ENCODE measurements at places on chromosomes 1 and 21.

DNA sequence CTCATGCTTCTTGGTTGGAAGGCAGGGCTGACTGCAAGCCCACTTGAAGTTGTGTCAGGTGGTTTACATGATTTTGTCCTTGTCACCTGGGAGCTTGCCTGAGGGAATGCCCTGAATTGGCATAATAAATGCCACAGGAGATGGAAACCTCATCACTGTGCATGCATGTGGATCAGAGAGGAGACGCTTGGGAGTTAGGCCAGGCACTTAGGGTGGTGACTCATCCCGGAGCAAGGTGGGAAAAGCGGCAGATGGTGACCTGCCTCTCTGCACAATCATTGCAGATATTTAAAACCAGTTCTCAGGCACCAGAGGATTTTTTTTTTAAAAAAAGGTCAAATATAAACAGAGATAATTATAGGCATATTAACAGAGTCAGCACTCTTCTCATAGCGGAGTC, 202.2 kb upstream of the KIAA0040 start:
- no peak for DNase-seq

GRCh38 chr1:235022341-235022980, 106.2 kb downstream of the TOMM20 start:
- peak; percentile 49 for DNase-seq

GRCh38 chr1:17438318-17439249, 893 bp downstream of the RCC2 start:
- peak; percentile 67 for DNase-seq

GRCh38 chr1:85322655-85323054, 46.2 kb upstream of the BCL10 start:
- no peak for DNase-seq

DNA sequence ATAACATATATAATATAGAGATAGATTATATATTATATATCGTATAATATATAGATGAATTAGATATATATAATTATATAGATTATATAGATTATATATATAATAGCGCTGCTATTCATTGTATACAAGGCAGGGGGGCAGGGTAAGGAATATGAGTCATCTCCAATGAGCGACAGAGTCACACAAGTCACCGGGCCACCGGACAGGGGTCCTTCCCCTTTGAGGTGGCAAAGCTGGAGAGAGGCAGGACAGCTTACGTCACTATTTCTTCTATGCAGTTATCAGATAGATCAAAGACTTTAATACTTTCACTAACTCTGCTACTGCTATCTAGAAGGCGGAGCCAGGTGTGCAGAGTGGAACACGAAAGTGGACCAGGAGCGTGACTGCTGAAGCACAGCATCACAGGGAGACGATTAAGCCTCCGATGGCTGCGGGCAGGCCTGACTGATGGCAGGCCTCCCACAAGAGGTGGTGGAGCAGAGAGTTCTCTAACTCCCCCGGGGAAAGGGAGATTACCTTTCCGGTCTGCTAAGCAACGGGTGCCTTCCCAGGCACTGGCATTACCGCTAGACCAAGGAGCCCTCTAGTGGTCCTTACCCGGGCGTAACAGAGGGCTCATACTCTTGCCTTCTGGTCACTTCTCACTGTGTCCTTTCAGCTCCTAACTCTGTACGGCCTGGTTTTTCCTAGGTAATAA, 2154.7 kb downstream of the MRPL39 start:
- peak; percentile 0 for DNase-seq

DNA sequence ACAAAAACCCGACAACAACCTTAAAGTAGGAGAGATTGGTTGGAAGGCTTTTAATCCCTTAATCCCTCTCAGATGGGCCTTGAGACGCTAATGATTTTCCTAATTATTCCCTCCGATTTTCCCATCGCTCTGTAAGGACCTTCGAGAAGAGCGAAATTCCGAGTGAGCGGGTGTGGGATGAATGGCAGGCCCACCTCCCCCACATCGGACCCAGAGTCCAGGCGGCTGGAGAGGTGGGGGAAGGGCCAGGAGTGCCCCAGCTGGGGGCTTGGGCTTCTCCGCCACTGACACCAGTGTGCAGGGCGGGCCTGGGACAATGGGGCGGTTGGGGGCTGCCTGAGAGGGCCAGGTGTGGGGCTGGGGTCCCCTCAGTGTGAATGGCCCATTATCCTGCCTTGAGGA, 23.4 kb downstream of the RHBG start:
- no peak for DNase-seq

- DNase-seq = peak; percentile 73
Measured at GRCh38 chr1:65067491-65068201, 80.4 kb upstream of the AK4 start.

DNA sequence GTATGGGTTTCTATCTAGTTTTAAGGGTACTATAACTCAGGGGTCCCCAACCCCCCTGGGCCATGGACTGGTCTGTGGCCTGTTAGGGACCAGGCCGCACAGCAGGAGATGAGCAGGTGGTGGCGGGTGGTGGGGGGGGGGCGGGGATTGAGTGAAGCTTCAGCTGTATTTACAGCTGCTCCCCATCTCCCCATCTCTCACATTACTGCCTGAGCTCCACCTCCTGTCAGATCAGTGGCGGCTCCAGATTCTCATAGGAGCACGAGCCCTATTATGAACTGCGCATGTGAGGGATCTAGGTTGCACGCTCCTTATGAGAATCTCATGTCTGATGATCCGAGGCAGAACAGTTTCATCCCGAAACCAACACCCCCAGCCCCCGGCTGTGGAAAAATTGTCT, 95.1 kb upstream of the SLC45A1 start:
- no peak for DNase-seq

DNA sequence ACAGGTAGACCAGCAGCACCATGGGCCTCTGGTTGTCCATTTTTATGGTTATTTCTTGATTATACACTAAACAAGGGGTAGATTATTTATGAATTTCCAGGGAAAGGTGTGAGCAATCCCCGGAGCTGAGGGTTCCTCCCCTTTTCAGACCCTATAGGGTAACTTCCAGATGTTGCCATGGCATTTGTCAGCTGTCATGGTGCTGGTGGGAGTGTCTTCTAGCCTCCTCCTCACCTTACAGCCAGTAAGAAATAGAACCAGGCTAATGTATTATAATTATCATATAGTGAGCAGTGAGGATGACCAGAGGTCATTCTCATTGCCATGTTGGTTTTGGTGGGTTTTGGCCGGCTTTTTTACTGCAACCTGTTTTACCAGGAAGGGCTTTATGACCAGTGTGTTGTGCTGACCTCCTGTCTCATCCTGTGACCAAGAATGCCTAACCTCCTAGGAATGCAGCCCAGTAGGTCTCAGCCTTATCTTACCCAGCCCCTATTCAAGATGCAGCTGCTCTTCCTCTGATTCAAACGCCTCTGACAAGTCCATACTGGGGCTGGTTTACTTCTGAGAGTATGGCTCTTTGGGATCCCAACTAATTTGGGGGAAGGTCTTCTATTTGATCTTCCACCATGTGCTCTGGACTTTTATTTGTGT, 13.5 kb upstream of the TINAGL1 start:
- peak; percentile 34 for DNase-seq

DNA sequence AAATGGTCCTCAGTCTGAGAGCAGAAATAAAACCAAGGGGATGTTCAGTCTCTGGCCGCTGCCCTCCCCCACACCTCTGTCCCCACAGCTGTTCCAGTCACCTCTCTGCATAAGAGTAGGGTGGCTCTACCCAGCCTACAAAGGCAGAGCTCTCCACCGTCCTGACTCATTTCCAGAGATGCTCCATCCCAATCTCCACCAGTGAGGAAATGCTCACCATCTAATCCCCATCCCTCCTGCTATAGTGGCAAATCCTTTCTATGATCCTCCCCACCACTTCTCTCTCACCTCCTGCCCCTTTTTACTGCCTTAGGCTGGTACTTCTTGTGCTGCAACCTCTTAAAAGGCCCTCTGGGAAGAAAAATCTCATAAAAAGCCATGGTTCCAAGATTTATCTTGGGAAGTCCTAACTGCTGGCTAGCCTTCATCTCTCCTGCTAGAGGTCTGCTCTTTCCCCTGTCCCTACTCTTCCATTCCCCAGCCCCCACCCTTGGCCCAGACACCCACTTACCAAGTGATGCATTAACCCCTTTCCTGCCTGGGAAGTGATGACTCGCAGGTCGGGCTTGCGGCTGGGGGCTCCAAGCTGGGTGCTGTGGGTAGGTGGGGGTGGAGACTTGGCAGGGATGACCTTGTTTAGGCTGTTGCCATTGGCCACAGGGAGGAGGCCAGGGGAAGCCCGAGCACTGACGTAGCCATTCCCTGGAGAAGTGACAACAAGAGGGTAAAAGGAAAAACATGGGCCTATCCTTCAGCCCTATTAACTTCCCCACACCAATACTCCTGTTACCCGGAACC, 23.9 kb downstream of the MEF2D start:
- DNase-seq = peak; percentile 86

GRCh38 chr1:223628233-223629125, 37.0 kb downstream of the CAPN8 start:
- DNase-seq = peak; percentile 37

DNA sequence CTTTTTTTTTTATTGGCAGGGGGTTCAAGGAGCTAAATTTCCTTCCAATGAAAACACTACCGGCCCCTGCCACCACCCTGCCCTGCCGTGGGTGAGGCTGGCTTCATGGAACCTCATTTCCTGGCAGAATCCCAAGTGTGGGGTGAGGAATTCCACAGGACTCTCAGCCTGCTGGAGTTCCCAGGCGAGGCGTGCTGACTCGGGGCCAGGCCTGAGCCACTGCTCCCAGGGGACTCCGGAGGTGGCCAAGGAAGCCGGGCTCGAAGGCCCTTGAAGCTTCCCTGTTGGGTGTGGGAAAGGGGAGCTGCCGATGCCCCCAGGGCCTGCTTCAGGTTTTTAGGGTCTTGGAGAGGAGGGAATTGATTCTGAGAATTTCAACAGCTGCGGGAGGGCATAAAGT, 95.3 kb upstream of the ACTRT2 start:
- peak; percentile 56 for DNase-seq

DNA sequence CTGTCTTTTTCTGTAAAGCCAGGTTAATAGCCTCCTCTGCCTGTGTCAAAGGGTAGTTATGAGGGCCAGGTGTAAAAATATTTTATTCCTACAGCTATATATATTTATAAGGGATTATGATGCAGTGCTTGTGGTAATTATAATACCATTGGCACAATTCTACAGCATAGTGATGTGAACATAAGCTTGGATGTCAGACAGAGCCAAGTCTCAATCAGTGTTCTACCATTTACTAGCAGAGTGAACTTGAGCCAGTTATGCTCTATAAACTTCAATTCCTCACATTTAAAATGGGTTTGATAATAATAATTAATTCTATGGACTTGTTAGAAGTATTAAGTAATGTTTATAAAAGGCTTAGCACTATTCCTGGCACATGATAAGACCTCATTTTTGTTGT, 151.5 kb upstream of the L1TD1 start:
- no peak for DNase-seq

GRCh38 chr1:156752843-156753482, 1.5 kb upstream of the HDGF start:
- no peak for DNase-seq

GRCh38 chr1:154859151-154859785, 10.8 kb downstream of the KCNN3 start:
- no peak for DNase-seq

- DNase-seq = peak; percentile 87
Measured at GRCh38 chr1:203038217-203038741, 12.0 kb downstream of the PPFIA4 start.

DNA sequence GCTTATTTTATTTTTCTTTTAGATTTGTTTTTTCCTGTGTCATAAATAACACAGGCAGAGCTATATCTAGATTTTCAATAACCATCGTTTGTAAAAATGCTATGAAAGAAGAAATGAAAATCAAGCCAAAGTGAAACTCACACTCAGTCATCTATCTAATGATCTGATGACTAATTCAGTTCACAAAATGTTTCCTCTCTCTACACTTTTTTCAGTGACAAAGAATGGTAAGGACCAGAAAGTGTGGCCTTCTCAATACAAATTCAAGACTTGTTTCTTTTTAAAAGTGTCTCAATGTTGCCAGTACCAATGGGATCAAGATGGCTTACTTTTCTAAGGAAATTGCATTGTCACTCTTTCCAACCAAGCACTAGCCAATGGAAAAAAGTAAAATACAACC, 282.8 kb upstream of the PKN2 start:
- no peak for DNase-seq

- no peak for DNase-seq
Measured at GRCh38 chr1:152774875-152775274, at the start of gene LCE1F. TSS of gene LCE1F (plus strand) at chr1:152775140. CDS start at chr1:152776372, 1,232 bp downstream.

DNA sequence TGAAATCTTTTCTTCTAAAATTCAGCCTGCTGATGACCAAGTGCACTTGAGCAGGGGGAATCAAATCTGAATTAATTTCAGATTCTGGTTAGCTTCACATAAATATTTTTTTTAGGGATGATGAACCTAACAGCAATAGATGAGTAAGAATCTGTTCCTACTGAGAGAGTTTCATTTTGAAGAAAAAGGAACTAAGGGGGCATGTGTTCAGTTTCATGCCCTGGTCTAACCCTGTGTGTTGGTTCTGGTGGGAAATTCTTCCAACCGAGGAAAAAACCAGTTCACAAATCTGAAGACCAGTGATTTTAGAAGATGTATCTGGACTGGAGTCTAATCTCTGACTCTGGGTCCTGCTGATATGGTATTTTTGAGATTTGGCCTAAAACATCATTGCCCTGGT, 13.7 kb downstream of the SELL start:
- no peak for DNase-seq

GRCh38 chr1:19804831-19805251, 5.1 kb upstream of the TMCO4 start:
- DNase-seq = peak; percentile 40

GRCh38 chr21:38221594-38221993, 35.2 kb upstream of the KCNJ15 start:
- DNase-seq = peak; percentile 39

GRCh38 chr1:245225322-245226202, 70.8 kb downstream of the KIF26B start:
- DNase-seq = peak; percentile 59

- no peak for DNase-seq
Measured at GRCh38 chr1:203523667-203524066, 29.7 kb downstream of the OPTC start.

All from fibroblast of skin of back (primary cell).